Suppressor macrophage treated with lipopolysaccharide for 4 hours (primary cell): ENCODE measurements at places on chromosomes 1 and 21.

- DNase-seq, result peak; percentile 58
Observed at GRCh38 chr1:223700942-223701637, 11.2 kb upstream of the CAPN2 start.

DNA sequence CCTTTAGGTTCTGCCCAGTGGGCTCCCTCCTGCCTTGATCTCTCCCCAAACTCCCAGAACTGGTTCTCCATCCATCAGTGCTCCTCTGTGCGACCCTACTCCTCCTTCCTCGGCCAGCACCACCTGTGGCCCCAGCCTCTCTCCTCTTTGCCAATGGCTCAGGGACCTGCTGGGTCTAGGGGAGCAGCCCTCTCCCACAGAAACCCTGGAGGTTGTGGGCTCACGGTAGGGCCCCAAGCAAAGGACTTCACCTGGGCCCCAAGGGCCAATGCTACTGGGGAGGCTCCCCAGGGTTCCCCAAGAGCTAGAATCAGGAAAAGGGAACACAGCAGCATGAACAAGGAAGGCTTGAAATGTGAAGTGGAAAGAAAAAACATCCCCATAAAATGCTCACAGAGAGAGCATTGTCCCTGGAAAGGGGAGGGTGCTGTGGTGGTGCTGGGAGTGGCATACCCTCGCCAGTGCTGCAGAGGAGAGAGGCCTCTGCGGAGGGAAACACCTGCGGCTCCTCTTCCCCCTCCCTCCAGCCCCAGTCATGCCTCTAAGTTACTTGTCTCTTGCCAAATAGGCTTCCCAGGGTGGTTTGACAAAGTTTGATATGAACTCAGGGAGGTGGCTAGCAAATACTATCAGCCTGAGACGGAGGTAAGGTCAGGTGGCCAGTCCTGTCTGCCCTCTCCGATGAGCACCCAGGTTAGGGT, 2.5 kb downstream of the TMEM63A start:
- no peak for DNase-seq

DNA sequence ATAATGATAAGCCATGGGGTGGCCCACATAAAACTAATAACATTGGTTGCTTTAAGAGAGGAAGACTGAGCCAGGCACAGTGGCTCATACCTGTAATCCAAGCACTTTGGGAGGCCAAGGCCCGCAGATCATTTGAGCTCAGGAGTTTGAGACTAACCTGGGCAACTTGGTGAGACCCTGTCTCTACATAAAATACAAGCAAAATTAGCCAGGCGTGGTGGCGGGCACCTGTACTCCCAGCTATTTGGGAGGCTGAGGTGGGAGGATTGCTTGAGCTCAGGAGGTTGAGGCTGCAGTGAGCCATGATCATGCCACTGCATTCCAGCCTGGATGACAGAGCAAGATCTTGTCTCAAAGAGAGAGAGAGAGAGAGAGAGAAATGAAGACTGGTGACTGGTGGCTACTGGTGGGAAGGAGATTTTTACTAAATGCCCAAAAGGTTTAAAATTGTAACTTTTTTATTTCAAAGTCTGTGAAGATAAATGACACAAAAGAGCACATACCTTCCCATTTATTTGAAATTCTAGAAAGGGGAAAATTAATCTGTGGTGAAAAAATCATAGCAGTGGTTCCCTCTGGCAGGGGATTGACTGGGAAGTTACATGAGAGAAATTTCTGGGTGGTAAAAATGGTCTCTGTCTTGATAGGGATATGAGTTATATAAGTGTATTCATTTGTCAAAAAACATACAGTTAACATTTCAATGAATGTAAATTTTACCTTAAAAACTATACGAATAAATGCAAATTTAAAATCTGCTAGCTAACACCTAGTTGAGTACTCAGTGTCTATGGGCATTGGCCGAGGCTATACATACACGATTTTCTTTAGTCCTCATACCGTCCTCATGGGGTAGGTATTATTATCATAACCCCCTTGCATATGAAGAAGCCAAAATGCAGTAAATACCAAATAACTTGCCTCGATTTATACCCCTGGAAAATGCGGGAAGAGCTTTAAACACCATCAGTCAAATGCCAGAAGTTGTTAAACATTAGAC, 2.2 kb upstream of the NBPF1 start:
- no peak for DNase-seq

DNA sequence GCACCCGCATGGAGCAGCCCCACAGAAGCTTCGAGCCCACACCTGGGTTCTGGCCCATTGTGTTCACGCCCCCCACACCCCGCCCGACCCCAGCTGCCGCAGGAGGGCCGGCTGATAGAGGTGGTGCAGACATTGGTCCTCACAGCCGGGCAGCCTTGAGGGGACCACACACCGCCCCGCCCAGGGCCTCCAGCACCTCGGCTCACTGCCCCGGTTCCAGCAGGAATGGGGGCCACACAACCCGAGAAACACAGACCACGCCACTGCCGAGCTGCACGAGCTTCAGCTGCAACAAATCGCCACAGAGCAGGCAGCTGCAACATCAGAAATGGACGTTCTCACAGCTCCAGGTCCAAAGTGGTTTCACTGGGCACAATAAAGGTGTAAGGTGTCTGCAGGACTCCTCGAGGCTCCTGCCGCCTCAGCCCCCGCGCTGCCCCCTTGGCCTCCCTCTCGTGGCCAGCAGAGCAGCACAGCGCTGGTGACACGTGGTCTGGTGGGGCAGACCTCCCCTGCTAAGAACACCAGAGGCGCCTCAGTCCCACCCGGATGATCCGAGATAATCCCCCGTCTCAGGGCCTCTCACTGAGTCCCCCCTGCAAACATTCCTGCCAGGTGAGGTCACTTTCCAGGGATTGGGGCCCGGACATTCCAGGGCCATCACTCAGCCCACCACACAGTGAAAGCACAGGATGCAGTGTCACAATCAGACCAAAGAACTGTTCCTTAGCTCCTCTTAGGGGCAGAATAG, 62.3 kb upstream of the ADARB1 start:
- no peak for DNase-seq

- no peak for DNase-seq
Observed at GRCh38 chr1:205537386-205538018, 33.0 kb downstream of the CDK18 start.

GRCh38 chr1:190494451-190494850, 16.8 kb upstream of the BRINP3 start:
- DNase-seq, result no peak

- peak; percentile 35 for DNase-seq
Observed at GRCh38 chr1:245888809-245889208, 618.3 kb downstream of the SMYD3 start.

- no peak for DNase-seq
Observed at GRCh38 chr1:113875714-113876113, 4.2 kb upstream of the PTPN22 start.

DNA sequence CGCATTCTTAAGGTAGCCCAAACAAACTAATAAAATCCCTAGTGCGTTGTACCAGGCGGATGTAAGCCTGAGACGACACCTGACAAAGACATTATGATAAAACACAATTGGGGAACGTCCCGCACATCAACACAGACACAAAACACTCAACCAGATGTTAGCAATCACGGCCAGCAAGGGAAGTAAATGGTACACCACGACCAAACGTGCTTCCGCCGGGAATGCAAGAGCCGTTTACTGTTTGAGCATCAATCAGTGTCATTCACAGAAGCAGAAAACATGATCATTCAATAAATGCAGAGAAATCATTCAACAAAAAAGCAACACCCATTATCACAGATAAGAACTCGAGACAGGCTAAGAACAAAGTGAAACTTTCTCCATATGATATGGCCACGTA, 49.4 kb upstream of the COL18A1 start:
- no peak for DNase-seq

GRCh38 chr1:100299521-100300222, 33.7 kb downstream of the RTCA start:
- no peak for DNase-seq

GRCh38 chr1:23807453-23807852, 6.9 kb upstream of the GALE start:
- DNase-seq, result no peak

DNA sequence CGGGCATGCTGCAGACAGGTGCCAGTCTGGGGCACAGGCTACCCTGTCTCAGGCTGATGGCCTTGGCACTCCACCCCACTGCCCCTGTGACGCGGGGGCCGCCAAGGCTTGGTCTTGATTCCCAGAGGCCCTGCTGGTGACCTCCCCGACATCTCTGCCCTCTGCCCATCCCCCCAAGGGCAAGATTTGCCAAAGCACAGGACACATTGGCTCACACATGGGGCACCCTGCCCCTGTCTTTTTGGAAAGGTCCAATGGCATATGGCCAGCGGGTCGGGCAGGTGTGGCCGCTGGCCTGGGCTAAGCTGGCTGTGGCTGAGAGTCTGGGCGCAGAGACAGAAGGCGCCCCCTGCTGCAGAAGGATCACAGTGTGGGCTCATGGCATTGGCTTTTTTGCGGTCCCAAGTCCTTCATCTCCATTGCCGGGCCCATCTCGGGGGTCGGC, 4.6 kb downstream of the MIB2 start:
- DNase-seq, result peak; percentile 28

DNA sequence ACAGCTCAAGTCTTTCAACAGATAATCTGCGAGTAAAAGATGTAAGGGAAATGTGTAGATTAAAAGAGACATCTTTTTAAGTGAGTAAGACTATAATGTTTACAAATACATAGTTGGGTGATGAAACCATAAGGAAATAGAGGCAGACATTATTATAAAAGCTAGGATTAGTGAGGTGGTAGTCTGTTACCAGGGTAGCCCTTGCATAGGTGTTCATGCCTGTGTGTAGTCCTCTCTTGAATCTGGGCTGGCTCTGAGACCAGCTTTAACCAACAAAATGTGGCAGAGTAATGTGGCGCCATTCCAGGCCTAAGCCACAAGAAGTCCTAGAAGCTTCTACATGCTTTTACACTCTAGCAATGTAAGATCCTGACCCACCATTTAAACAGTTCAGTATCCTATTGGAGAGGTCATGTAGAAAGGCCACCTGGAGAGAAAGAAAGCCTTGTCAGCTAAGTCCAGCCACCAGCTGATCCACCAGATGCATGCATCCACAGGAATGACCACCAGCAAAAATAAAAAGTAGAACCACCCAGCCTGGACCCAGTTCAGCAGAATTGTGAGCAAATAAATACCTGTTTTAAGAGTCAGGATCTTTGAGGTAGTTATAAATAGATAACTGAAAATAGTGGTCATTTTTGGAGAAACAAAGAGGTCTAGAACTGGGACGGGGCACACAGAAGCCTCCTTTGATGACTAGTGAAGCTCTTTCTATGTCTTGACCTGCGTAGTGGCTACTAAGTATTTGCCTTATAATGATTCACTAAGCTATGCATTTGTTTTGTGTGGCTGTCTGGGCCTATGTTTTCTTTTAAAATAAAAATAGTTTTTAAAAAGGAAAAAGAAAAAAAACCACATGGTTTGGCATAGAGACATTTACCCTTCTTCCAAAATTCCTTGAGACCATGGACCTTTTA, 8.1 kb downstream of the NIBAN1 start:
- no peak for DNase-seq

GRCh38 chr1:228935198-228935663, 200.0 kb downstream of the RHOU start:
- no peak for DNase-seq

- no peak for DNase-seq
Observed at GRCh38 chr1:201156819-201157218, 2.5 kb upstream of the TMEM9 start.

- no peak for DNase-seq
Observed at GRCh38 chr1:66757722-66758240, 5.5 kb downstream of the DYNLT5 start.

- DNase-seq, result no peak
Observed at GRCh38 chr21:38377165-38378088, 120.6 kb downstream of the KCNJ15 start.

GRCh38 chr1:220806408-220806807, 19.7 kb downstream of the MTARC1 start:
- no peak for DNase-seq

DNA sequence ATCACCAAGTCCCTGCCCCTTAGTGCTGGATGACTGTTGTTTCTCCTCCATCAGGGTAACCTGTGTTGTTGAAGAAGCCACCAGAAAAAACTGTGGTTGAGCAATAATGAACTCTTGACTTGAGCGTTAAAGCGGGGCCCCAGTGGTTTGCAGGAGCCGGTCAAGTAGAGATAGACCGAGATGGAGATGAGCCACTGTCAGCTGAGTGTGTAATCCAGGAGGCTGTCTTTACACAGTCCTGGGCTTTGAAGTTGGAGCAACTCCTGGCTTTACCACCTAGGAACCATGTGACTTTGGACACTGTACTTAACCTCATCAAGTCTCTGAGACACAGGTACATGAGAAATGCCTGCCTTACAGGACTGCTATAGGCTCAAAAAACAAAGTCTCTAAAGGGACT, 158.1 kb downstream of the ST6GALNAC3 start:
- DNase-seq, result no peak

DNA sequence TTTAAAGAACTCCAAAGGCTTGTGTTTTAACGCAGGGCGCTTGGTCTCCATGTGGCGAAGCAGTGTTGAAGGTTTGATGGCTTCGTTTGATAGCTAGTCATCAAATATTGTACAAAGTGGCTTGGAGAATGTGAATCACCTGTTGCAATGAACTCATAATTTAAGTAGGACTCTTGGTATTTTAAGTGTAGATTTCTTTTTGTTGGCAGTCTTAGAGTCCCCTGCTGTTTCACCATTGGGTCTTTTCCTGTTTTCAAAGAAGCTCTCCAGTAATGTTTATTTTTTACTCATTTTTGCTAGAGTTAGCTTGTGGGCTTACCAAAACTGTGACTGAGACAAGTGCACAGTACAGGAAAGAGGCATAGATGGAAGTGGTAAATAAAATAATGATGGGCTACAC, 26.2 kb downstream of the RASAL2 start:
- DNase-seq, result no peak

- DNase-seq, result no peak
Observed at GRCh38 chr1:167799747-167800146, 78.0 kb downstream of the MPZL1 start.

- DNase-seq, result no peak
Observed at GRCh38 chr1:100879422-100879821, 15.2 kb downstream of the EXTL2 start.

DNA sequence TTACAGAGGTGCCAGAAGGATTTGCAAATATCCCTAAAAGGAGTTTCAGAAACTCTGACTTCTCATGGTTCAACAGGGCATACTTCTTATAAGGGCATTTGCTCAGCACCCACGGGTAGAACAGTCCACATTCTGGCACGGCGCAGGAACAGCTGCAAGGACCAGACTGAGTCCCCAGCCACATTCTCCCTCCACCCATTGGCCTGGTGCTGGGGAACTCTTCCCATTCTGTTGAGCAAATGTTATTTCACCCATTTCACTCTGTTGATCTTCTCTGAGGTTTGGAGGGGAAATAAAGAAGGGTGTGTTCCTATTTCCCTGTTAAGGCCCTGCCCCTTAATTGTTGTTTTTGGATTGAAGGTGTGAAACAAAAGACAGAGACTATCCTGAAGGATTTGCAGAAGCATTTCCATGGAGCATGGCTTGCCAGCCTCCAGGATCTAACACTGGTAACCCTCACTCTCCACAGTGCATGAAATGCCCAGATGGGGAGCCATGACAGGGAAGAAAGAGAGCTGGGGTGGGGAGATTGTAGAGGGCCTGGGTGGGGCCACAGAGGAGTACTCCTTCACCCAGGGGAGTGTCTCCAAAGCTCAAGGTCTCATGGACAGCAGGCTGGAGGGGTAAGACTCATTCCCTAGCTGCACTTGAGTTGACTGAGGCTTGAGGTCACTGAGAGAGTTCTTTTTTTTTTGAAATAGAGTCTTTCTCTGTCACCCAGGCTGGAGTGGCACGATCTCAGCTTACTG, 35.0 kb downstream of the INAVA start:
- DNase-seq, result no peak
